ENCODE measurements at places on chromosomes 13 and 19.

DNA sequence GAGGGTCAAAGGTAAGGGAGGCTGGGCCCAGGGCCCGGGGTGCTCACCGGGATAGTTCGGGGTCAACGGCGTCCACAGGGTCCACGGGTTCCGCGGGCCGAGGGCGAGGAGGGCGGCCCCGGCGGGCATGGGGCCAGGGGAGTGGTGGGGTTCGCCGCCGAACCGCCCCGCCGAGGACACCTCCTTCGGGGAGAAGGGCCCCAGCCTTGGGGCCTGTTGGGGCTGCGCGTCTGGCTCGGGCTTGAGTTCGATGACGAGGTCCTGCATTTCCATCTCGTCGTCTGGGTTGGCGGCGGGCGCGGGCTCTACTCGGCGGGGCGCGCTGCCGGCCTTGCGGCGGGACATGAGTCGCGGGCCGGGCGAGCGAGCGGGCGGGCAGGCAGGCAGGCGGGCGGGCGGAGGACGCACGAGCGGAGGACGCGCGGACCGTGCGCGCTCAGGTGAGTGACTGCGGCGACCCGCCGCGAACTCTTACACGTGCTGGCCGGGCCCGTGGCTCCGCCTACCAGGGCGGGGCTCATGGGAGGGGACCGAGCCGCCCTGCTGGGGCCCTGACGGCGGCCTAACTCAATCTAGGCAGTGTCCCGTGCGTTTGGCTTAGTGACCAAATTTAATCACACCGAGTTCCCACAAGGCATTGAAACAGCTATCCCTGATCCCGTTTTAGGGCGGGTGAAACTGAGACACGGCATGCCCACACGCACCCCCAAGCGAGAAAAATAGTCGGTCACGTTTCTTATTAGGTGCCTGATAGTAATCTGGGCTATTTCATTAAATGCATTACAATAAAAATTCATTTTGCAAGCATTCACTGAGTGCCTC, at the start of gene ZNF296:
Gene ZNF296, minus strand, starts transcription at position 450 of the 822 bp plus-strand sequence. Its CDS starts 105 bp downstream, at position 345.
- DNase-seq = peak; percentile 72

DNA sequence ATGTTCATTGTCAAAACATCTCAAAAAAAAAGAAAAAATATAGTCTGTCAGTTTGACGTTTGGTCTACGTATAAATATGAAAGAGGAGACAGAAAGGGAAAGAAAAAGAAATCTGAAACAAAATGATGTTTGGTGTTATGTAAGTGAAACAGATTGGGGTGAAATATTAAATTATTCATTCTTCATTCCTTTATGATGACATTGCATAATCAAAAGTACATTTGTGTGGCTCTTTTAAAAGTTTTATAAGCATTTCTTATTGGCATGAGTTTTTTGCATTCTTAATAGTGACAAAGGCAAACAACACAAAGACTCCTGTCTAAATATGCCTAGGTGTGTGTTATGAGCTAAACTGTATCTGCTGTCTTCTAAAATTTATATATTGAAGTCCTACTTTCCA, 232.6 kb downstream of the EFNB2 start:
- DNase-seq = no peak

- no peak for DNase-seq
Observed at GRCh38 chr13:112132619-112133018, 65.7 kb downstream of the SOX1 start.

GRCh38 chr13:66036024-66036614, 1194.0 kb downstream of the PCDH9 start:
- no peak for DNase-seq

GRCh38 chr13:51916051-51916818, 54.5 kb downstream of the CCDC70 start:
- DNase-seq = no peak

DNA sequence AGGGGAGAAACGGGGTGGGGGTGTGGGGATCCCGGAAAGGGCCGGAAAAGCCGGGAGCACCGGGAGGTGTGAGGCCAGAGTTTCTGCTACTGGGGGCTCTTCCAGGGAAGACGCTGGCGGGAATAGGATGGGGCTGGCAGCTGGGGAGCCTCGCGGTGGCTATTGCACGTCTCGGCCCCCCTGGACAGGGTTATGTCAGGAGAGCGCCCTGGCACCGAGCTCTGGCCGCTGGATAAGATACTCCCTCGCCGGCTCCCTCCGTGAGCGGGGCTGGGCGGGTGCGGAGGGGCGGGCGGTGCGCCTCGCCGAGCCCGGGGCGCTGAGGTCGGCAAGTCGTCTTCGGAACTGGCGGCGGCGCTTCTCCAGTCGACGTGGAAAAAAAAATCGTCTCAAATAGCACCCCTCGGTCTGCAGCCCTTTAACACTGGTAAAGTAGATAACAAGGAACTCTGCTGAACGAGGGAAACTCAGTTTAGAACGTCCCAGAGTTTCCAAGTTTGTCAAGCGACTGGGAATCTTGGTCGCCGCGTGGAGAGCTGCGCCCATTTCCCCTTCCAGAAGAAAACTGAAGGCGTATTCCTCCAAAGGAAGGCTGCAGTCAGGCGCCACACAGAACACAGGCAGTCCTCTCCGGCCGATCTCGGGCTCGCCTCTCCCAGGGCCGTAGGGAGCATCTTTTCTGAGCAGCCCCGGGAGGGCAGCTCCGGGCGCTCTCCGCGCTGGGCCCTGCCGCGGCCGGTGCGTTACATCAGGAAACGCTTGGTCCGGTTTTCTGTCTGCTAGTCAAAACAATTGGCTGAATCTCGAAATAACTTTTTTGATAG, 115.1 kb downstream of the KCNRG start:
- peak; percentile 64 for DNase-seq

GRCh38 chr13:90534617-90535370, 812.7 kb upstream of the MIR17HG start:
- DNase-seq = no peak

GRCh38 chr19:38736036-38736412, 8.2 kb downstream of the CAPN12 start:
- DNase-seq = peak; percentile 45

DNA sequence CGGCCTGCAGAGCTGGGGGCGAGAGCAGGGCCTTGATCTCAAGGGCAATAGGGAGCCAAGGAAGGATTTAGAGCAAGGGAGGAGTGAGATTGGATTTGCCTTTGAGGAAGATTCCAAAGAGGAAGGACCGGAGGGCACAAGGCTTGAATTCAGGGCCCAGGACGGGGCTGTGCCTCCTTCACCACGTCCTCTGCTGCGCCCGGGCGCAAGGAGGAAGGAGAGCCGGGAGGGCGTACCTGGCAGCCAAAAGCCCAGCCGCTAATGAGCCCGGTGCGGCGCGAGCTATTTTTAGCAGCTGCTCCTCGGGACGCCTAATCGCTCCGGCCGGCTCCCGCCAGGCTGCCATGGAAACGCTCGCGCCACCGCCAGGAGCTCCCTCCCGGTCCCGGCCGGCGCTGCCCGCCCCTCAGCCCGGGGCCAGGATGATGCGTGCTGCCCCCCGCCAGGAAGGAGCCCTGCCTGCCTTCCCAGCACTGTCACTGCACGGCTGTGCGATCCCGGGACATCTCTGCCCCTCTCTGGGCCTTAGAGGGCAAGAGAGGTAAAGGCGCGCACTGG, 31.3 kb downstream of the TINCR start:
- DNase-seq = peak; percentile 90

GRCh38 chr13:49323344-49323743, 75.6 kb downstream of the CDADC1 start:
- no peak for DNase-seq

DNA sequence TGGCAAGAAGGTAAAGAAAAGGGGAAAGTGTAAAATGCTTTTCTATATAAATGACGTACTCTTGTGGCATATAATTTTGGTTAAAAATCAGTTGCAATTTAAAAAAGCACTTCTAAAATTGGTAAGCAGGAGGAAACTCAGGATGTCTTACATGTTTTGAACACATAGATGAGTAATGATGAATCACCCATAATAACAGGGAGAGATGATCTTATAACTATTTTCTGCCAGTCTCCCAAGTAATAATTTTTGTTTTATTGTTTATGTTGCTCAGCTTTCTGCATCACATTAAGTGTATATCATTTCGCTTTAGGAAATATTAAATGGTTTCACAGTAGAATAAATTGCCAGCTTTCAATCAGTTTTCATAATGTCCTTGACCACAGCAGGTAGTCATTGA, 1430.7 kb upstream of the PCDH20 start:
- DNase-seq = no peak

DNA sequence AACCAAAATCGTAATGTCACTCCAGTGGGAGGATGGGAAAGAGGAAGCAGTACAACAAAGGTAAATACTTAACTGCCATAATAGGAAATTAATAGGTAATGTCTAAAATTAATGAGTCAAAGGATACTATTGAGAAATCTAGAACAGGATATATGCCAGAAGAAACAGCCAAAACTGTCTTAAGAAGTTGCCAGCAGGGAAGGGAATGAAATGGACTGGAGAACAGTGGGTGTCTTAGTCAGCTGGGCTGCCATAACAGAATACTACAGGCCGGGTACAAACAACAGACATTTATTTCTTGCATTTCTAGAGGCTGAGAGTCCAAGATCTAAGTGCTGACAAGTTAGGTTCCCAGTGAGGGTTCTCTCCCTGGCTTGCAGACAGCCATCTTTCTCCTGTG, 40.3 kb upstream of the IPO5 start:
- no peak for DNase-seq

- DNase-seq = no peak
Observed at GRCh38 chr13:70960841-70961443, 852.7 kb upstream of the KLHL1 start.

- DNase-seq = no peak
Observed at GRCh38 chr13:112213467-112214255, 146.7 kb downstream of the SOX1 start.

- no peak for DNase-seq
Observed at GRCh38 chr13:51324714-51325420, 14.6 kb upstream of the SERPINE3 start.

DNA sequence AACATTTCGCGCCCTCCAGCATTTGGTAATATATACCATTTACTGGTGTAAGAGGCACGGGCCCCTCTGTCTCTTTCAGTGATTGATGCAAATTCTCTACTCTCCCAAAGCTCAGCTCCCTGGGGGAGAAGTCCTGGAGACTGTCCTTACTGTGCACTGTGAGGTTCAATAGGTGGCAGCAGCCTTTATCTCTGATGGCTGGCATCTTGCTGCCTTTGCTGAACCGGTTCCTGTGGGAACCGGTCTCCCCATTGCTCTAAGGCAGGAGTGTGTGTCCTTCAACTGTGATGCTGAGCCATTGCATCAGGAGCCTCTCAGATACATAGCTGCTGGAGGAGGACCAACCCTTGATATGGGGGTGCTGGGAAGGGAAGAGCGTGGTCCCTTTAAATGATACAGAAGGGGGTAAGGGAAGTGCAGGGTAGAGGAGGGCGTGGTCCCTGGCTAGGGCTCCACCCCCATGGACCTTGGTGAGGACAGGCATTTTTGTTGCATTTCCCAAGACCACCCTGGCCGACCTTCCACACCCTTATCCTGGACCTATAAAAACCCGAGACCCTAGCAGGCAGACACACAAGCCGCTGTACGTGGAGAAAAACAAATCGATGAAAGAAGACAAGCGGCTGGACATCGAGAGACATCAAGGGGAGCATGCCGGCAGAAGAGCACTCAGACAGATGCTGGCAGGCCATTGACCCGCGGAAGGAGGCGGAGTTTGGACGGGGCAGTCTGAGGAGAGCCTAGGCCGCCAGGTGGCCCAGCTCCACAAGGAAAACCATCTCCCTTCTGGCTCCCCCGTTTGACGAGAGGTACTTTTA, 41.1 kb upstream of the GTF3A start:
- no peak for DNase-seq

GRCh38 chr13:76883236-76883635, 3.0 kb downstream of the KCTD12 start:
- no peak for DNase-seq

DNA sequence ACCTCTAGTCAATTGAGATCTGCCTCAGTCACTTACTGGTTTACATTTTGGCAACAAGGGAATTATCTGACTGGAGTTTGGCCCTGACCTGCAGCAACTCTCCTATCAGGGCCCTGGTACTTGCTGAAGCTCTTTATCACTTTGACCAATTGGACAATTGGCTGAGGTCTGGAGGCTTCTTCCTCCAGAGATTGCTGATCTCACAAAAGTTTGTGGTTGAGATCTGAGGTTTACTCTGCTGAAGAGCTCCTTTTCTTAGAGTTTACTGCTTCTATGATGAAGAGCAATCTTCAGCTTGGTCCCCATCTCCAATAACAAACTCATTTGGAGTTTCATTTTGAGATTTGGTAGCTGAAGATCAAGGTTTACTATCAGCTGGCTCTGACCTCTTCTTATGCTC, 276.9 kb upstream of the SGCG start:
- no peak for DNase-seq

- no peak for DNase-seq
Observed at GRCh38 chr13:94243551-94243950, 235.9 kb downstream of the DCT start.

GRCh38 chr19:18804139-18804601, 13.1 kb upstream of the COMP start:
- DNase-seq = no peak

DNA sequence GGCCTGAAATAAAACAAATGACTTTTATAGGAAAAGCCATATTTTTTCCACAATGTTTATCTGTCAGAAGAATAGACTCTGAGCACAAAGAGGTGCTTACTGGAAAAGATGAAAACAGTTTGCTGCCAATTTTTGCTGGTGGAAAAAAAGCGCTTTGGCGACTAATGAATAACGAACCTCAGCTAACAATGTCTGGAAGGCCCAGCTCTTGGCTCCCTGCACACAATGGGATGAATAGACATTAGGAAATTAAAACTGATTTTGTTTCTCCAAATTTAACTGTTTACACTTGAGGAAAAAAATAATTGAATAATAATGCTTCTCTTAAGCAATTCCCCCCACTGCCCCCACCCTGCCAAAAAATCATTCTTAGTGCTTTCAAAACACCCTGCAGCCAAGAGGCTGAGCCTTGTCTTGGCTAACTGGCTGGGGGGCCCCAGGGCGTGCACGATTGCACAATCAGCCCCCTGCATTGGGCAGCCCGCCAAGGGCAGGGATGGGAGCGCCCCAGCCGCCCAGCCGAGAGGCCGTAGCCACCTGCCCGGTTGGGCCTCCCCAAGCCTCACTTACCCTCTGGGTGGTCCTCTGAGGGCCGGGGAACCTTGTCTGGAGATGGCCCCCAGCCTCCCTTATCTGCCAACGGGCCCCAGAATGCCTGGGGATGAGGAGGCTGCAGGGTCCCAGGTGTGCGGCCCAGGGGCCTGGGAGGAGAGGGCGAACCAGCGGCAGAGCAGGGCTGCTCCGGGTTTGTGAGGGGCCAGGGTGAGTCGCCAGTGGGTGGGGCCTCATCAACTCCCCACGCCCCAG, 16.8 kb downstream of the CEBPG start:
- peak; percentile 57 for DNase-seq
